ENCODE measurements at places on chromosomes 2 and 18.

DNA sequence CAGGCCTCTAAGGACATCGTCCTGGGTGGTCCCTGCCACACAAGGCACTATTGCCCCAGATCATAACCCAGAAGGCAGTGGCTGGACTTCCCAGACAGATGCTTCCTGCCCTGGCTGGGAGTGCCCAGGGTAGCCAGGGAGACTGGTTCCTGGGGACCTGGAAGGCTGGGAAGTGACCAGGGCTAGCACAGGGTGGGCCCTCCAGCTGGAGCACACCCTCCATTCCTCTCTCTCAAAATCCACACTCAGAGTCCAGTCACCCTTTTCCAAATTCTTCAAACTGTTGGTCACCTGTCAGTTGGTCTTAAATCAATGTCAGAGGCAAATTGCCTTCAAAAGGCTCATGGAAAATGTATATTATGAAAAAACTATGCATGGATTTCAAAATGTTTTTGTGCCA is 11.6 kb upstream of the TUBB6 start:
- peak; percentile 66 for DNase-seq

GRCh38 chr2:83471655-83472054 is 987.4 kb downstream of the SUCLG1 start:
- DNase-seq, result no peak

GRCh38 chr2:152068226-152068625 is 30.6 kb downstream of the CACNB4 start:
- no peak for DNase-seq

GRCh38 chr18:73990258-73990657 is 157.4 kb downstream of the FBXO15 start:
- no peak for DNase-seq

GRCh38 chr2:219059375-219059724 is 1.4 kb downstream of the IHH start:
- no peak for DNase-seq
